DMS53 (cell line): ENCODE measurements at places on chromosomes 2 and 18.

DNA sequence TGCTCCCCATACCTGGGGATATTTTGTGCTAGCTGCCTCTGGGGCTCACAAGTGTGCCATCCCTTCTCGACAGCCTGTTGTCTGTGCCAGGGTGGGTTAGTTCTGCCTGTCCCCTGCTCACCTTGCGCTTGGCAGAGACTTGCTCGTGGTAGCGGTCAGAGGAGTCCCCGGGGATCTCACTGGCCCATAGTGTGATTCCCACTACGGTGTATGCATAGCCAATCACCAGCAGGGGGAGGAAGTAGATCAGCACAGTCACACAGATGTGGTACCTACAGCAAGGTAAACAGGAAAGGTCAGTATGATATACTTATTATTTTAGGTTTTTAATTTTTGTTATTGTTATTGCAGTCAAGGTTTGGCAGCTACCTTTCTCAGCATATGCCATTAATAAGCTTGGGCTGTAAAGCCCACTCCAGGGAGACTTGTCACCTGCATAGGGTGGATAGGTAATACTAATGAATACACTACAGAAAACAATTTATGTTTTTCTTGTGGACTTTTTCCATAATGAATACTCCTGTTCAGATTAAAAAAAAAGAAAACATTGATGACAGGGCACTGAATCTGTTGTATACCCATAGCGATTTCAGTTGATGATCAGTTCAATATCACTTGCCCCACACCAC is 95.2 kb downstream of the POLE4 start:
- DNase-seq, result peak; percentile 84

GRCh38 chr18:53971331-53971730 is 253.1 kb downstream of the MBD2 start:
- DNase-seq, result no peak

DNA sequence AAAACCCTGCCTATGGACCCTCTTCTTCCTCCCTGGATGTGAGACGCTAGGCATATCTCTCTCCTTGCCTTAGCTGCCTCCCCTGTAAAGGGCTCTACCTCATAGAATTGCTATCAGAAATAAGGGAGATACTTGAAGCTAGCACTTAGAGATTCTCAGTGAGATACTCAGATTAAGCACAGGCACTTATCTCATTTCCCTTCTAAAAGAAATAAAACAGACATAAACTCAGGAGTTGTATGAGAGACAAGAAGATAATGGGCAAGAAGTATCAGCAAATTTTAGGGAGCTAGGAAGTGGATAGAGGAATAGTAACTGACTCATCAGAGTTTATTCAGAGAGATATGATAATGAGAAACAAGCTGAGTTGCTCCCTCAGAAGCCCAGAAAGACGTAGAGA is 131.0 kb downstream of the SP3 start:
- no peak for DNase-seq

DNA sequence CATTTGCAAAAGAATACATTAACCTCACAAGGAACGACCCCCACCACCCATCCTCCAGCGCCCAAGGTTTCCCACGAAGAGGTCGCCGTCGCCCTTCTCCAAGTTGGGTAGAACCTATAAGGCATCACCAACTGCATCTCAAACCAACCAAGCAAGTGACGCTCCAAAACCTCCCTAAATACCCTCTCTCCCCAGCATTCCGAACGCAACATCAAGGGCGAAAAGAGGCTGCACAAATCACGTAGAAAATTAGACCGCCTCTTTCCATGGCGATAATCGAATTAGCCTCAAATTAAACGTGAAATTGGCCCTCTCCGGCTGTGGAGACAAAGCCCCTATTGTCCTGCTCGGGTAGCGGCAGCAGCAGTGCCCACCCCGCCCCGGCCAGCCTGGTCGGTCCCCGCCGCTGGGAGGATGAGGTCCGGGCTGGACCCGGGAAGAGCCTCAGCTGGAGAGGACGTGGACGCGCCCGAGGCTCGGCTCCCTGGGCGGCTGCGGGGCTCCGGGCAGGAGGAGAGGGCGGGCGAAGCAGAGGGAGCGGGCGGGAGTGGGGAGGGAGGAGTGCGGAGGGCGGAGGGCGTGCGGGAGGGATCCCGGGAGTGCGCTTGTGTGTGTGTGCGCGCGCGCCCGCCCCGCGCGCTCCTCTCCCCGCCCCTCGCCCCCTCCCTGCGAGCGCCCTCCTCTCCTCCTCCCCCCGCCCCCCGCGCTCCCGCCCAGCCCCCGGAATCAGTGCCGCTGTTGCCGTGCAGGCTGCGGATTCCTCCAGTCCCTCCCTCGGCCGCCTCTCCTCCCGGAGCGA is at the start of gene SPTBN1:
Gene SPTBN1, plus strand, starts transcription at position 765 of the 799 bp plus-strand sequence. CDS start 70,092 bp downstream, outside the sequence.
- peak; percentile 95 for DNase-seq

- no peak for DNase-seq
Measured at GRCh38 chr2:79596403-79596802, 83.6 kb downstream of the CTNNA2 start.

GRCh38 chr18:11050966-11051365 is 98.4 kb downstream of the PIEZO2 start:
- no peak for DNase-seq
